ENCODE measurements at places on chromosomes 5 and 9.

GRCh38 chr9:13939701-13940490 is 374.0 kb downstream of the NFIB start:
- DNase-seq: no peak

- DNase-seq: no peak
Observed at GRCh38 chr9:97568461-97569275, 64.5 kb downstream of the TSTD2 start.

- DNase-seq: no peak
Observed at GRCh38 chr5:17679597-17680203, 45.4 kb downstream of the TAF11L14 start.

- no peak for DNase-seq
Observed at GRCh38 chr9:83267741-83268140, 204.8 kb upstream of the RASEF start.

GRCh38 chr5:54573812-54574489 is 56.4 kb downstream of the SNX18 start:
- no peak for DNase-seq

- DNase-seq: no peak
Observed at GRCh38 chr5:103424453-103425205, 138.0 kb downstream of the NUDT12 start.

GRCh38 chr9:86807367-86807976 is 139.8 kb downstream of the GAS1 start:
- DNase-seq: no peak

DNA sequence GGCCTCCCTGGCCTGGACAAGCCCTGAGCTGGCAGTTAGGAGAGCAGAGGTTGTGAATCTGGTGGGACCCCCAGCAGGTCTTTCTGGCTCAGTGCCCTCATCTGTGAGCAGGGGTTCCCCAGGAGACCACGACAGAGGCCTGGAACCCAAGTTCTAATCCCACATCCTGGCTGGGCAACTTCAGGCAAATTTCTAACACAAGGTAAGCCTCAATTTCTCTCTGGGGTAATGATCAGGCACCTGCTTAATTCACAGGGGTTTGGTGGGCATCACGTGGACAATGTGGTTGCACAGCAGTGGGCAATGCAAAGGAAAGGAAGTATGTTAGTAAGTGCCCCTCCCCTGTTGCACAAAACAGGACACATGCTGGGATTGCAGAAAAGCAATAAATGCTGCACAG is 1.9 kb upstream of the KCNIP1 start:
- no peak for DNase-seq

GRCh38 chr9:81574405-81574804 is 114.9 kb downstream of the TLE1 start:
- DNase-seq: no peak

- no peak for DNase-seq
Observed at GRCh38 chr5:178849316-178849715, 10.4 kb upstream of the ZNF354B start.

DNA sequence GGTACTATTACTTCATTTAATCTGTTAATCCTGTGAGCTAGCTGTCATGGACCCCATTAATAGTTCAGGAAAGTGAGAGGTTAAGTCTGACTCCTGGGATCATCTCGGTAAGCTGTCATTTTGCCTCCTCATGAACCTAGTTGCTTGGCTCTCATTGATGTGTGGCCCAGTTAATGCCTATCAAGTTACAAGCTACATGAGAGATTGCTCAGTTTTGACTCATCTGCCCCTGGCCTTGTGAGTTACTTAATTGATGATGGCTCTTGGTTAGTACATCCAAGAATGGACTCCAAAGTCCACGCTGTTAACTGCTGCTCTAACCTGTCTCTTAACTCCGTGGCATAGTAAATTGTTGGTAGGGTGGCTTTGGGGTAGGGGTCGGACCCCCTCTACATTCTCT is 23.9 kb downstream of the LARP1 start:
- no peak for DNase-seq

DNA sequence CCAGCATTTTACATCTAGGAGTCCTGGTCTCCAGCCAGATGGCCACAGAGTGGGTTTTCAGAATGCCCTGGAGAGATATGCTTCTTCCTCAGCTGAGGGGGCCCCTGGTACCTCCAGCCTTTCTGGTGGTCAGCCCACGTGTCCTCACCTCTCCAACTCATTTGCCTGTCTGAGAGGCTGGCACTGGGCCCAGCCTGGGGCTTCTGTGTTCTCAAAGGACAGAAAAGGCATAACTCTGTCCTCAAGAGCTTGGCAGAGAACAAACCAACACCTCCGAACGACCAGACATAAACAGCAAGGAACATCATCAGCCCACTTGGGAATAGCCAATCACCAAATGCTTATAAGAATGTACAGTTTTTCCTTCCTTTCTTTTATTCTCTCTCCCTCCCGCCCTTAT is 17.1 kb downstream of the ENG start:
- DNase-seq: no peak

GRCh38 chr5:172603251-172603806 is 37.7 kb upstream of the NEURL1B start:
- no peak for DNase-seq

GRCh38 chr9:16705111-16705604 is 165.3 kb downstream of the BNC2 start:
- DNase-seq: no peak

DNA sequence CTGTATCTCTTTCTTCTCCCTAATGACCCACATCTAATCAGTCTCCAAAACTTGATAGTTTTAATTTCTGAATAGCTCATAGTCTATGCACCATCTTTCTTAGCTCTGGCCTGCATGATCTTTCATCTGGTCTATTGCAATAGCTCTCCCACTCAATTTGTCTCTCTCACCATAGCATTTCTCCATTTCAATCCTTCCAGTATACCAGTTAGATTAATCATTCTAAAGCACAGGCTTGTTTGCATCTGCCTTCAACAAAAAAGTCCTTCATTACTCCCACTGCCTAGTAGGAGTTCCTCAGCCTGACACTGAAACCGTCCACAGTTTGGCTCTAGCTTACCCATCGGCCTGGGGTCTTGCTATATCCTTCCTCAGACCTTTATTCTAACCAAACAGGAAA is 344.9 kb downstream of the ENC1 start:
- no peak for DNase-seq

DNA sequence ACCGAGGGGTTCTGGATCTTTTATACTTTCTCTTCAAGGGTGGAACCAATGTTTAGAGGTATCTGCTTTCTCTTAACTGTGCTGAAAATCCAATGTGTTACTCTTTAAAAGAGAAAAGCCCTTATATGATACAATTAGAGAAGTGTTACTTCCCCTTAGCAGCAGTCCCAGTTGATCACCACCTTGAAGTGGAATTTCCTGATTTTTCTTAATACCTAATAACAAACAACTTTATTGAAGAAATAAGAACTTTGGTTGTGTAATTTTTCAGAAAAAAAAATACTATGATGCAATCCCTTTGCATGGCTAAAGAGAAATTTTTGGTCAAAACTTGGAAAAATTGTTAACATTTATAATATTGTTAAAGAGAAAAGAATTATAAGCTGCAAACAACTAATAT is 24.7 kb downstream of the SLC1A3 start:
- no peak for DNase-seq

- DNase-seq: no peak
Observed at GRCh38 chr9:15423231-15423985, 732 bp downstream of the SNAPC3 start.

DNA sequence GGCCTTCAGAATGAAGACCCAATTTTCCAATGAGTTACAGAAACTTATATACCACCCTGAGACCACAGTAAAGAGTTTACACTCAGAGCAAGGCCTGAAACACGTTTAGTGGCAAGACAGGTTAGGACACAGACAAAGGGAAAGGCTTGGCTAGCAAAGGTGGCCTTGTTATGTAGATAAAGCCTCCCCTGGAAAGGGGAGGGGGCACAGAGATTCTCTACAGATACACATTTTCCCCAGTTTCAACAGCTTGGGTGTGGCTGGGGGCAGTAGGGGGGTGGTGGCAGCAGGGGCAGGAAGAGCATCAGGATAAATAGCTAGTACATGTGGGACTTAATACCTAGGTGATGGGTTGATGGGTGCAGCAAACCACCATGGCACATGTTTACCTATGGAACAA is 51.9 kb upstream of the PPP1R2B start:
- DNase-seq: no peak

DNA sequence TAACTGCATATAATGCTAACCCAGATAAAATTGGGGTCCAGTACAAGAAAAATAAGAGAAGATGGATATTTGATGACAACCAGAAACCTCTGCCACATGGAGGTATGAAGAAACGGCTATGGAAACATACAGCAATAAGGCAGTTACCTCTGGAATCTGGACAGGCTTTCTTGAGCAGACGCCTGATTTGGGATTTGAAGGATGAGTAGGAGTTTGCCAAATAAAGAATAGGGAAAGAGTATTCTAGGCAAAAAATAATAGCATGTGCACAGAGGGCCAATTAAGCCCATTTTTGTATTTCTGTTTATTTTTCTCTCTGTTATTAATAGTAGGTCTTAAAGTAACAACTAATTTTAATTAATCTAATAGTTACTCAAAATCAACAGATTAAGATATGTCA is 144.9 kb downstream of the ADAMTSL1 start:
- no peak for DNase-seq

GRCh38 chr5:109905906-109906305 is 216.2 kb downstream of the MAN2A1 start:
- no peak for DNase-seq

DNA sequence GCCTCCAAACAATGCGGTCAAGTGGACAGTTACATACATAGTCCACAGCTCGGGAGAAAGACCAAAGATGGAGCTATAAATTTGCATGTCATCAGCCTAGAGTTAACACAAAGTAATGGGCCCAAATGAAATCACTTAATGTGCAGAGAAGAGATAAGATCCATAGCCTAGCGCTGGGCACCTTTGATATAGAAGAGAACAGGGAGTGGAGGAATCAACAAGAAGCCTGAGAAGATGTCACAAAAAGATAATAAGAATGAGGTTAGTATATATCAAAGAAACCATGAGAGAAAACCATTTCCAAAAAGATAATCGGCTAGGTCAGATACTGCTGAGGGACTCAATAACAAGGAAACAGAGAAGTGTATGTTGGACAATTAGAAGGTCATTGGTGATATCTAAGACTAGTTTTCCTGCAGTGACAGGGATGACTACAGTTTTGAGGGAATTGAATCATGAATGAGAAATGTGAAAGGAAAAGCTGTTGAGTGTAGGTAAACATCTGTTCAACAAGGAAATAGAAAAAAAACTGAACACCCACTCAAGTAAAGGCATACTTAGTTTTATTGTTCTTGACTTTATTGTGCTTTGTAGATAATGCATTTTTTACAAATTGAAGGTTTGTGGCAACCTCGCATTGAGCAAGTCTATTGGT is 68.7 kb upstream of the CDH6 start:
- DNase-seq: no peak

DNA sequence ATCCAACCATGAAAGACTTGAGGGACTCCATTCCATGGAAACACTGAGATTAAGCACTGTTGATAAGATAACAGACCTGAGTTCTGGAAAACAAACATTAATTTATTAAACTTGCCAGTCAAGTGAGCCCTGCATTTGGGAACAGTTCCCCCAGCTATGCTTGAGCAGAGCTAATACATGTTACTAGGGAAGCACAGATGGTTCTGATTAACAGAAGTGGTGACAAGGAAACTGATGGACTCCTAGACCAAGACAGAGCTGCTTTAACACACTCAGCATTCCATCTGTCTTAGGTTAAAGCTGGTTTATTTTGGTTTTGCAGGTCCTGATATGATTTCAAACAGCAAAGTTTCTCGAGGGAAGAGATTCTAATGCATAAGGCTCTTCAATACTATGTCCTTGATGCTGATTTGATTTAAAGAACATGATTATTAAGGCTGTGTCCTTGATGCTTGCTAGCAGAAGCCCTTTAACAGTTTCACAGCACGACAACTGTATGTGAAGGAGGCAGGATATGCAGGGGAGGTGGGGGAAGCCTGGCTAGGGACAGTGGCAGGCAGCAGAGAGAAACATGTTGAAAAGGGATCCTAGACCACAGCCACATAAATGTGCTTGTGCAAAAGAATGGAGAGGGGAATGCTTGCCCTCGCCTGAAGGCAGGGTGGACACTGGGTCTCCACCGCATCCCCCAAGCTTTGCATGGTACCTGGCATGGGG is 66.2 kb downstream of the ACTBL2 start:
- DNase-seq: no peak

DNA sequence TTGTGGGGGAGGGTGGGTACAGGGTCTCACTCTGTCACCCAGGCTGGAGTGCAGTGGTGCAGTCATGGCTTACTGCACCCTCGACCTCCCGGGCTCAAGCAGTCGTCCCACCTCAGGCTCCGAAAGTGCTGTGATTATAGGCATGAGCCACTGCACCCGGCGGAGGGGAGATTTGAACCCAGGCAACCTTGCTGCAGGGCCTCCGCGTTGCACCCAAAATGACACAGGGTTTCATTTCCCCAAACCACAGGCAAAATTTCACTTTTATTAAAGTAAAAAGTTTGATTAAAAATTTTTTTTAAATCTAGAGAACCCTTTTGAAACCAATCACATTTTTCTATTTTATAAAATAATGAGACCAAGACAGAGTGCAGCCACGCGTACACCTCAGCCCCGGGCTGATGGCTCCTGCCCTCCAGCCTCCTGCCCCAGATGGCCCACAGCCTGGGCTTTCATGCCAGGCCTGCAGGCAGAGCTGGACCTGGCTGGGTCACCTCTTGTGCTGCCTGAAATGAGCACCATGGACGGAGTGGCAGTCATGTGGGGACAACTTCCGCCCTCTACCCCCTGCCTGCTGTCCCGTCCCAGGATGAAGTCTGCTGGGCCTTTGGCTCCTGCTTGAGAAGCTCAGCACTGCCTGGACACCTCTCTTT is 30.5 kb downstream of the USP20 start:
- DNase-seq: no peak
